ENCODE measurements at places on chromosomes 12 and 14.

- H3K27me3 ChIP-seq, result no peaks in the 10 kb centered on the region
- no peaks in the 10 kb centered on the region for H3K36me3 ChIP-seq
- H3K4me1 ChIP-seq, result no peaks in the 10 kb centered on the region
Observed at GRCh38 chr12:13307143-13307816, 110.8 kb downstream of the EMP1 start.

DNA sequence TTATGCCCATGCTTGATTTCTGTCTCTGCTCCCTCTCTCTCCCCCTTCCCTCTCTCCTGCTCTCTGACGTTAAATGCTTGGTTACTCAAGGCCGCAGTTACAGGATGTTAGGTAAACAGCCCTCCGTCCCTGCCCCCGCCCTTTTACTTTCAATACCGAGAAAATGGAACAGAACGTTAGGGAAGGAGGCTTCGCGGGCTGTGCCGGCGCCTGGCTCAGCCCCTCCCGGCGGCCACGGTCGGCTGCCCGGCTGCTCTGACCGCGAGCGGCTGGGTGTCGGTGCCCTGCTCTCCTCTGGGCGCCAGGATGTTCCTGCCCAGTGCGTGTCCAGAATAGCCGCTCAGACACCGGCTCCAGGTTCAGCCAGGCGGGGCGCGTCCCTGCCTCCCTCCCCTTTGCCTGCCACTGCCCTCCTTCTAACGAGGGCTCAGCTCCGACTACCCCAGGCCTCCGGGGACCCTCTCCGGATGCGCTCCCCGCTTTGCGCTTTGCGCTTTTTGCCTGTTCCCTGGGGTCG, 166.1 kb downstream of the ADCK1 start:
- no peaks in the 10 kb centered on the region for H3K4me1 ChIP-seq
- H3K4me3 ChIP-seq, result no peak overlapping the region
- H3K27ac ChIP-seq, result no peak overlapping the region
- H3K36me3 ChIP-seq, result no peaks in the 10 kb centered on the region
- no peak for DNase-seq

GRCh38 chr12:108772891-108773797, 41.8 kb upstream of the CORO1C start:
- H3K27ac ChIP-seq, result no peak overlapping the region
- H3K36me3 ChIP-seq, result no peaks in the 10 kb centered on the region
- no peaks in the 10 kb centered on the region for H3K27me3 ChIP-seq
- no peak overlapping the region for H3K4me3 ChIP-seq
- no peak for DNase-seq

DNA sequence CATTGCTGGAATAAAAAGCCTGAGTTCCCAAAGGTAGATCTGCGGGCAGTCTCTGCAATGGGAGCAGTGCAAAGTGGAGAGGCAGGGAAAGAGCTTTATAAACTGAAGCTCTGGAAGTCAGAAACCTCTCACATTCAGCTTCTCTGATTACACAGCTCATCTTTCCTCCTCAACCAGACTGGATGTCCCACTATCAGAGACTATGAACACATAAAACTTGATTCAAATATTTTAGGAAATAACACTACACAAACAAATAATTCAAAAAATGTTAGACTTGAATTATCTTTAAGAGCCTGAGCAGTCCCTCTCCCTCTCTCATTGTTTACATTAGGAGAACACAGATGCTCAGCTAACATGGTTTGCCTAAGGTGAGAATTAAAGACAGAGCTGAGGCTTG, 72.9 kb downstream of the DENND5B start:
- H3K27me3 ChIP-seq, result no peaks in the 10 kb centered on the region
- H3K27ac ChIP-seq, result no peak overlapping the region
- no peak for DNase-seq
- H3K36me3 ChIP-seq, result no peaks in the 10 kb centered on the region

DNA sequence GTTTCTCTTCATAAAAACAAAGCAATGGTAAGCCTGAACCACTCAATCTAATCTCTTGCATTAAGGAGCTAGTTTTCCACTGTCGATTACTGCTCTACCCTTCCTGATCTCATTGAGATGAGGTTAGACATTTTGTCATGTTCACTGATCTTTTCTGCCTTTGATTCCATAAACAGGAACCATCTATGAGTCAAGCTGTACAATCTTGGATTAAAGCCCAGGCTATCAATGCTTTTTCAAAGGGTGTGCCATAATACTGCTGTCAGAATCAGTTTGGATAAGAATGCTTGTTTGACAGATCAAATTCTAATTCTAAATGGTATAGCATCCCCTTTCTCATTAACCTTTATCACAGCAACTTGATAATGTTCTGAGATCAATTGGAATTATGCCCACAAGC, 16.1 kb downstream of the GRIP1 start:
- H3K27me3 ChIP-seq, result no peaks in the 10 kb centered on the region
- DNase-seq, result no peak
- H3K27ac ChIP-seq, result no peak overlapping the region
- no peaks in the 10 kb centered on the region for H3K4me1 ChIP-seq
- no peaks in the 10 kb centered on the region for H3K36me3 ChIP-seq

GRCh38 chr12:28759333-28759732, 389.7 kb upstream of the FAR2 start:
- no peak for DNase-seq
- H3K4me1 ChIP-seq, result no peaks in the 10 kb centered on the region
- H3K36me3 ChIP-seq, result no peaks in the 10 kb centered on the region
- H3K4me3 ChIP-seq, result no peak overlapping the region

- H3K27ac ChIP-seq, result no peak overlapping the region
- no peaks in the 10 kb centered on the region for H3K27me3 ChIP-seq
- no peaks in the 10 kb centered on the region for H3K4me1 ChIP-seq
- H3K36me3 ChIP-seq, result peaks cover 16% of the 10 kb centered on the region
Observed at GRCh38 chr12:124007826-124008570, 35.0 kb downstream of the ZNF664 start.

DNA sequence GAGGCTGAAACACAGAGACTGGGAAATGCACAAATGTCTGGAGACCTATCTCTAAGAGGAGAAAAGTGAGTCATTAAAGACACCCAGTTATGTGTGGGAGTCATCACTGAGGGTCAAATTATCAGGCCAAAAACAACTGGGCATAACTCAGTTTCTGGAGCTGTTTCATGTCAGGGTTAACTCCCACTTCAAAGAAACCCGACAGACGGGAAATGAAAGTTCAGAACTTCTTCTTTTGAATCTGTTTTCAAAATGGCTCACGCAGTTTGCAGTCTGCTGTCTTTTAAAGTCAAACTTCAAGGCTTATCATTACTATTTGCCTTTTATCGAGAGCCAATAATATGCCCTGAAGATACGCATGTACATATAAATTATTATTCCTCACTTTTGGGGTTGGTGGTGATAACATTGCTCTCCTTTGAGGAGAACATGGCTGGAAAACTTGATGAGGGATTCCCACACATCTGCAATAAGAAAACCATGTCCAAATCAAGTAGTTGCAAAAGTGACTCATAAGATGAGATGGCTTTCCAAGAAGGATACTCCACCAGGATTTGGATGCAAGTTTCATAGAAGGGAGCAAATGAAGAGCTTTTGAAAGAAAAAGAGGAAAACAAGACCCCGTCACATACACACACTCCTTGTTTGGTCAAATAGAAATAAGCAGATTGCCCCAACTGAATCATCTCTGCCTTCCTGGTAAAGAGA, 341.4 kb downstream of the ADAMTS20 start:
- no peak for DNase-seq
- H3K27me3 ChIP-seq, result no peaks in the 10 kb centered on the region
- H3K36me3 ChIP-seq, result no peaks in the 10 kb centered on the region
- no peak overlapping the region for H3K27ac ChIP-seq
- H3K4me1 ChIP-seq, result no peaks in the 10 kb centered on the region

GRCh38 chr14:38211255-38211735, 3.6 kb downstream of the SSTR1 start:
- H3K4me1 ChIP-seq, result peaks cover 6% of the 10 kb centered on the region
- no peaks in the 10 kb centered on the region for H3K36me3 ChIP-seq
- H3K4me3 ChIP-seq, result peak overlapping the region; percentile 12
- peaks cover 33% of the 10 kb centered on the region for H3K27me3 ChIP-seq
- no peak for DNase-seq

GRCh38 chr14:49586673-49587460, 687 bp upstream of the RPS29 start:
- peak overlapping the region; percentile 96 for H3K27ac ChIP-seq
- peak; percentile 27 for DNase-seq
- H3K4me1 ChIP-seq, result peaks cover 18% of the 10 kb centered on the region
- peaks cover 26% of the 10 kb centered on the region for H3K36me3 ChIP-seq

- no peak overlapping the region for H3K4me3 ChIP-seq
- no peak overlapping the region for H3K27ac ChIP-seq
- no peaks in the 10 kb centered on the region for H3K36me3 ChIP-seq
- no peaks in the 10 kb centered on the region for H3K4me1 ChIP-seq
- DNase-seq, result no peak
Observed at GRCh38 chr12:81123611-81124010, 45.7 kb downstream of the ACSS3 start.

GRCh38 chr12:96131230-96131788, 62.9 kb upstream of the ELK3 start:
- no peak for DNase-seq
- no peak overlapping the region for H3K27ac ChIP-seq
- H3K4me3 ChIP-seq, result no peak overlapping the region
- no peaks in the 10 kb centered on the region for H3K36me3 ChIP-seq
- H3K4me1 ChIP-seq, result no peaks in the 10 kb centered on the region

DNA sequence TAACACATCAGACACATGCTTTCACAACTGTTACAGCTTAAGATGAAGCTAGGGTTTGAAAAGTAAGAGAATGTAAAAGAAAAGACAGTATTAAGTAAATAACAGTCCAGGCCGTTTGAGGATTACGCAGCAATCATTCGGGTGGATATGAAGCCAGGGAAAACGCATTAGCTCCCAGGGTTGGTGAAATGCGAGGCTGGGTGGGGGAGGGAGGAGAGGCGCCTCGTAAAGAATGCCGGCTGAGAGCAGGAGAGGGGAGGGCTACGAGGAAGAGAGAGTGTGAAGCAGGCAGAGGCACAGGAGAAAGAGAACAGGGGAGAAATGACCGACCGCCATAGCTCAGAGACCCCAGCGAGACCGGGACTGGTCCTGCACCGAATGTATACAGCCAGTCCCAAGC, 73.0 kb downstream of the IQSEC3 start:
- H3K4me3 ChIP-seq, result no peak overlapping the region
- H3K4me1 ChIP-seq, result no peaks in the 10 kb centered on the region
- no peaks in the 10 kb centered on the region for H3K36me3 ChIP-seq
- H3K27me3 ChIP-seq, result peaks cover 9% of the 10 kb centered on the region
- DNase-seq, result no peak
- H3K27ac ChIP-seq, result no peak overlapping the region

GRCh38 chr12:76586764-76587395, 27.3 kb upstream of the OSBPL8 start:
- H3K4me1 ChIP-seq, result no peaks in the 10 kb centered on the region
- DNase-seq, result no peak
- H3K27me3 ChIP-seq, result no peaks in the 10 kb centered on the region
- H3K27ac ChIP-seq, result no peak overlapping the region
- H3K4me3 ChIP-seq, result no peak overlapping the region
- no peaks in the 10 kb centered on the region for H3K36me3 ChIP-seq

GRCh38 chr14:55126932-55127459, 2.1 kb upstream of the LGALS3 start:
- peaks cover 2% of the 10 kb centered on the region for H3K36me3 ChIP-seq
- no peak overlapping the region for H3K27ac ChIP-seq
- H3K27me3 ChIP-seq, result peaks cover 3% of the 10 kb centered on the region
- H3K4me1 ChIP-seq, result peaks cover 8% of the 10 kb centered on the region
- H3K4me3 ChIP-seq, result no peak overlapping the region

- no peak overlapping the region for H3K27ac ChIP-seq
- peaks cover 20% of the 10 kb centered on the region for H3K27me3 ChIP-seq
- H3K36me3 ChIP-seq, result no peaks in the 10 kb centered on the region
- H3K4me3 ChIP-seq, result no peak overlapping the region
- no peaks in the 10 kb centered on the region for H3K4me1 ChIP-seq
Observed at GRCh38 chr12:120358412-120359100, 10.4 kb downstream of the MSI1 start.

GRCh38 chr12:18907127-18907526, 169.2 kb downstream of the CAPZA3 start:
- H3K4me3 ChIP-seq, result no peak overlapping the region
- H3K4me1 ChIP-seq, result no peaks in the 10 kb centered on the region
- H3K27me3 ChIP-seq, result no peaks in the 10 kb centered on the region
- no peaks in the 10 kb centered on the region for H3K36me3 ChIP-seq
- H3K27ac ChIP-seq, result no peak overlapping the region
- no peak for DNase-seq

- no peak overlapping the region for H3K4me3 ChIP-seq
- no peak for DNase-seq
- no peak overlapping the region for H3K27ac ChIP-seq
- H3K36me3 ChIP-seq, result no peaks in the 10 kb centered on the region
- no peaks in the 10 kb centered on the region for H3K27me3 ChIP-seq
Observed at GRCh38 chr12:68984796-68985573, 52.0 kb upstream of the CPM start.

GRCh38 chr12:5294274-5295070, 137.4 kb upstream of the NTF3 start:
- DNase-seq, result no peak
- H3K4me3 ChIP-seq, result no peak overlapping the region
- H3K27me3 ChIP-seq, result no peaks in the 10 kb centered on the region
- H3K4me1 ChIP-seq, result no peaks in the 10 kb centered on the region
- H3K36me3 ChIP-seq, result no peaks in the 10 kb centered on the region
- no peak overlapping the region for H3K27ac ChIP-seq

DNA sequence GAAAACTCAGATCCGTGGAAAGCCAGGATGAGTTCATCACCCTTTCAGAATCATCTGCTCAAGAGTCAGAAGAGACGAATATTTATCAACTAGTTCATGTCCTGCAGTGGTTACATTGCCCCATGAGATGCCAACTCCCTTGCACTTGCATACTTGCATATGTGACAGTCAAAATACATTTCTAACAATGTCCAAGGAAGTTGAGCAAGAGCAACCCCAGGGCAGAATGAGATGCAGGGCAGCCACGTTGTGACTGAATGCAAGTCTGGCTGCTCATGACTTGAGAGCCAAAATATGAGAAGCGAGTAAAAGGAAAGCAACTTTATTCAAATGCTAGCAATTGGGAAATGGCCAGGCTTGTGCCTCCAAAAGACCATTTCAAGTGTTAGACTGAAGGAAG, 23.6 kb upstream of the UTP20 start:
- DNase-seq, result no peak
- no peak overlapping the region for H3K27ac ChIP-seq
- H3K27me3 ChIP-seq, result peaks cover 7% of the 10 kb centered on the region
- H3K4me3 ChIP-seq, result no peak overlapping the region
- H3K36me3 ChIP-seq, result no peaks in the 10 kb centered on the region

DNA sequence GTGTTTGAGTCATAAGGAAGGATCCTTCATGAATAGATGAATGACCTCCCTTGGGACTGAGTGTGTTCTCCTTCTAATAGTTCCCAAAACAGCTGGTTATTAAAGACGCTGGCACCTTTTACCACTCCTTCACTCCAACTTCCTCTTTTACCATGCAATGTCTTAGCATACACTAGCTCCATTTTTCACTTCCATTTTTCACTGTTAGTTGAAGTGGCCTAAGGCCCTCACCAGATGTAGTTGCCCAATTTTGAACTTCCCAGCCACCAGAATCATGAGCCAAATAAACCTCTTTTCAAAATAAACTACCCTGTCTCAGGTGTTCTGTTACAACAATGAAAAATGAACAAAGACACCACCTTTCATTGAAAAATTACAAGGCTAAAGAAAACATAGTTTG, 64.7 kb downstream of the GPR65 start:
- no peaks in the 10 kb centered on the region for H3K36me3 ChIP-seq
- no peak for DNase-seq
- no peaks in the 10 kb centered on the region for H3K27me3 ChIP-seq

GRCh38 chr14:77531071-77531470, 32.5 kb upstream of the ISM2 start:
- no peak overlapping the region for H3K27ac ChIP-seq
- H3K4me1 ChIP-seq, result no peaks in the 10 kb centered on the region
- no peak for DNase-seq
- no peaks in the 10 kb centered on the region for H3K36me3 ChIP-seq
